Nucleus accumbens (tissue), 56 donors: ENCODE measurements at places on chromosomes 1 and 21.
A peak's percentile ranks its signal among the peaks of the same experiment; 100 is the strongest.

GRCh38 chr1:204304067-204304466 lies 55.7 kb downstream of the PLEKHA6 start:
- no peak for DNase-seq

GRCh38 chr1:151817353-151817730 lies 12.1 kb upstream of the LINGO4 start:
- DNase-seq, result no peak

- DNase-seq, result no peak
These were observed 5.0 kb upstream of the NADK start for GRCh38 chr1:1783320-1783719.

DNA sequence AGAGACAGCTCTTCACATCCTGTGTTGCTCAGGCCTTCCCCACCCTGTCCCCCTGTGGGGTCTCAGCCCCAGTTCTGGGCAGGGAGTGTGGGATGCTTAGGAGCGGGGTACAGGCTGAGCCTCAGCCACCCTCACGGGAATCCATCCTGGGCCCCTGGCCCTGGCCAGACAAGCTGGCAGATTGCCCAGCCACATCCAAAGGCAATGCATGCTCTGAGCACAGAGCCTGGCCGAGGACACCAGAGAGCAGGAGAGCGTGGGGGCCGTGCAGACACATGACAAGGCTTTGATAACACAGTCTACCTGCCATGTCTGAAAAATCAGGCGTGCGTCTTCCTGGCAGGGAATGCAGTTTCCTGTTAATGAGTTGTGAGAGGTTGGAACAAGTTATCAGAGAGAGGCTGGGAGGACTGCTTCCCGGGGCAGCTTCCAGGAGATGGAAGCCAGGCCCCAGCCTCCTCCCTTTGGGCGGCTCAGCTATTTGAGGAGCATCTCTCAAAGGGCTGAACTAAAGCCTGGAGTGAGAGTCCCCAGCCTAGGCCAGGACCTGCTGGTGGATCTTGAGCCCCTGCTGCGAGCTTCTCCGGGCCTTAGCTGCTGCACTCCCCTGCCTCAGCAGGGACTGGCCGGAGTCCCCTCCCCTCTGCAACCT lies 72.2 kb upstream of the SELENON start:
- DNase-seq, result peak; percentile 35

GRCh38 chr1:45543581-45544417 lies 6.8 kb upstream of the AKR1A1 start:
- DNase-seq, result peak; percentile 14

DNA sequence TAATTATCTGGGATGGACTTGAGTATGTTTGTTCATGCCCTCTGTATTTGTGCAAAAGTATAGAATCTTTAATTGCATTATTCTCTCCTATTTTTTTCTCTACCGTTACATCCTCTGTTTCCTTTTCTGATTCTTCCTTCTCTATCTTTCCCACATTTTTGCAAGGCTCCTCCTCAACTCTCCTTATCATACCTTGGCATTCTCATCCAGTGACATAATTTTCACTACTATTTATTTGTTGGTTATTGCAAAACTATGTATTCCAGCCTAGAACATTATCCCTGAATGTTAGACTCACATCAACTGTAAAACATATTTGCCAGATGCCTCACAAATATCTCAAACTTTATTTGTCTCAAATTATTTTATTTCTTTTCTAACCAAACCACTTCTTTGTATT lies 381.9 kb downstream of the COL11A1 start:
- DNase-seq, result no peak

DNA sequence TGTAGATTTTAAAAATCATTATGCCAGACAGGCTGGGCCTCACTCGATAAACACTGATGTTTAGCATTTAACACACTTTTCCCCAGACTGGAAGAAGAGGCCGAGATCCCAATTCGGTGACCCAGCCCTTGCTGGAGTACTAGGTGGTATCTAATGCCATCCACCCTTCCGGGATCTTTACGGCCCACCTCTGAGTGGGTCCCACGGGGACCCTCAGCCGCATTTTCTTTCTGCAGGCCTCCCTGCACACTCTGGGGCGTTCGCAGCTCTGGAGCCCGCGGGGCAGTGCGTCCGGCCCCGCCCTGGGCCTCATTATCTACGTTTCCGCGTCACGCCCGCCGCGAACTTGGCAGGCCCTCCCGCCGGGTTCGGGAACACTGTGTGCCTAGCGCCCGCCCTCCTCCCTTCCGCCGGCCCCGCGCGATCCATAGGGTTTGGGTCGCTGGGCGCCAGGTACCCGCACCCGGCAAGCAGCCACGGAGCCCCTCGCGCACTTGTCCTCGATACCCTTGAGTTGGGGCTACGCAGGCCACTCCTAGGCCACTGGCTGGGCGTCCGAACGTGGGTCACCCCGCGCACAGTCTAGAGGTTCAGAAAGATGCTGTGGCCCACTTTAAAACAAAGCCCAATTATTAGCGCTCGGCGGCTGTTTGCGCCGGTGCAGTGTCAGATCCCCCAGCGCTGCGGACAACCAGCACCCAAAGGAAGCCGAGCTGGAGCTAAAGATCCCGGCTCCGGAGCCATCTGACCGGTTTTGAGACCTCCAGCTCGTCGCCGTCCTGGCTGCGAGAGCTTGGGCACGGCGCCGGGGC lies 950 bp upstream of the EVA1C start:
- DNase-seq, result peak; percentile 62

DNA sequence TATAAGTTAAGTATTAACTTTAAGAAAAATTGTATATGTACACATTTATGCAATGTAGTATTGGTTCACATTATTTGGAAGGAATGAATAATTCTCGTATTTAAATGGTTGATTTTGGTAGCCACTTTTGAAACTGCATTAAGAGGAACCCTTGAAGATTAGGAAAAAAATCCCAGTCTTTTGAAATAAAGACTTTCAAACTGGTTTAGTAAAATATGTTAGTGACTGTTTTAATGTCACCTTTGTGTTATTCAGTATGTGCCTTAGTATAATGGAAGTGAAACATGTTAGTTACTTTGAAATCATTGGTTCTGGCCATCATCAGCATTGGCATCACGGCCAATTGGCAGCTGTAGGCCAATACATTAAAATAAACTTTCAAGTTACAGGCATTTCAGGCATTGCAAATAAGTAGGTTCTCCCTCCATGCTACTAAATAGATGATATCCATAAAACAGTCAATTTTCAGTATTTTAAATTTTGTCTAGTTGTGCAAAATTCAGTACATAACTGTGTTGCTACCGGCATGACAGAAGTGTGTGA lies 4.4 kb downstream of the MIER1 start:
- DNase-seq, result no peak

DNA sequence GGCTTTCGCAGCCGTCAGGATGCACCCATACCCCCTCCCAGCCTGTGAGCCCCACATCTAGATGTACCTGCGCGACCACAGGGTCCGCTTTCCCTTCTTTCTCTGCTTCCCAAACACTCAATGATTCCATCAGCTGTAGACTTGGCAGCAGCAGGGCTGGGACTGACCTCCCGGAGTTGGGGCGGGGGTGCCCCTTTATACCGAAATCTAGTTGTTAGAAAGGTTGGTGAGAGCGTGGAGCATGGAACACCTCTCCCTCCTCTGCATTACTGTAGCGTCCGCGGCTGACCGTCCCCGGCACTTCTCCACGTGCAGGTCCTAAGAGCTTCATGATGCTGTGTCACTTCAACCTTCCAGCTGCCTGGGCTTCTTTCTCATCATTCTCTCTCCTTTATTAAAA lies 21.1 kb upstream of the ACTRT2 start:
- no peak for DNase-seq

DNA sequence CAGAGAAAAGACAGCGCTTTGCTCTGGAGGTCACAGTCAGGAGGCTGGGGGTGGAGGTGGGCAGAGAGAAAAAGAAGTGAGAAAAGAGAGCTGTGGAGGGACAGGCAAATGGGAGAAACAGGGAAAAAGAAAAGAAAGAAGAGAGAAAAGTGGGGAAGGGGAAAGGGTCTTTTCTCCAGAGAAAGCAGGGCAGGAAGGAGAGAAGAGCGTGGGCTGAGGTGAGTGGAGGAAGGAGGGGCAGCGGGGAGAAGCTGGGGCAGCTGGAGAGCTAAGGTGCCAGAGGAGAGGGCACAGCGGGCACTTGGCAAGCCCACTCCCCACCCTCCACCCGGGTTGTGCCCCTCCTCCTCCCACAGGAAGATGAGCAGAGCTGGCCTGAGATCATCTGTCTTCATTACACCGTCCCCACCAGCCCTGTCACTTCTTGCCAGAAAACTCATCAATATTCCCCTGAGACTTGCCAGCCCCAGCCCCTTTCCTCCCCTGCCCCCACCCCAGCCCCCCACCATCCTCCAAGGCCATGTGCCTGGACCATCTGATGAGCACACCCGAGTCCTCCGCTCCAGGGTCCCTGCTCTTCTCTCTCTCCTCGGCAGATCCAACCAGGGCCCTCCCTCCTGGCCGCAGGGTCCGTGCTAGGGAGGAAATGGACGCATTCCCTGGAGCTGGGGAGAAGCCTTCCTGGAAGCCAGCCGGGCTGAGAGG lies 17.0 kb upstream of the BLACAT1 start:
- no peak for DNase-seq

DNA sequence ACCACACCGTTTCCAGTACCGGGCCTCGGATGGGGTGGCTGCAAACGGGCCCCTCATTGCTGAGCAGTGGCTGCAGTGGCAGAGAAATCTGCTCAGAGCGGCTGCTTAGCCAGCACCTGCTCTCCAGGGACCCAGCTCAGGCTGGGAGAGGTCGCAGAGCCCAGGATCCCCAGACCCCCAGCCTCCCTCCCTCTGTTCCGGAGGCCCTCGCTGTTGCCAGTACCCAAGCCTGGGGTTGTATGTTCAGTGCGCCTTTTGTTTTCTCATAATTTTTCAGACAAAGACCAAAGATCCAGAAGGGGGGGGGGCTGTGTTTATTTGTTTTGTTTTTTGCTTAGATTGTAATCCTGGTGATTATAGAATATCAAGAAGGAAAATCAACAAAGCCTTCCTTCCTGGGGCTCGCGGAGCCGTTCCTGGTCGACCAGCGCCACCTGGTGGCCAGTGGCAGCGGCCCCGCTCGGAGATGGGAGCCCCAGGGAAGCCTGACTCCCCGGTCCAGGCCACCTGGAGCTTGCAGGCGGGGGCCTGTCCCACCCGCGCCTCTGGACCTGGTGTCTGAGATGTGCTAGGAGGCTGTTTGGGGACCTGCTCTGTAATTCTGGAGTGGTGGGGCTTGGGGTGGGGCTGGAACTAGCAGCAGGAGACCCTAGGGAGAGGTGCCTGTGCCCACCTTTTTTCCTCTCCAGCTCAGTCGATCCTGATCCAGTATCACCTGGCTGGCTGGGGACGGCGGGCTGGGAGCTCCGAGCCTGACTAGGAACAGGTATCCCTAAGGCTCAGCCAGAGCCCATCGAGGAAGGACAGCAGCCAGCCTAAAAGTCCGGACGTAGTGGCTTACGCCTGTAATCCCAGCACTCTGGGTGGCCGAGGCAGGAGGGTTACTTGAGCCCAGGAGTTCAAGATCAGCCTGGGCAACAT lies 123.9 kb upstream of the VAMP3 start:
- peak; percentile 33 for DNase-seq

GRCh38 chr1:196481616-196482015 lies 126.6 kb downstream of the KCNT2 start:
- no peak for DNase-seq
